ENCODE measurements at places on chromosomes 2 and 18.

GRCh38 chr2:129050101-129050500 is 731.4 kb upstream of the HS6ST1 start:
- no peak for DNase-seq

- DNase-seq, result no peak
These were observed 684.7 kb downstream of the EPHA4 start for GRCh38 chr2:220887271-220887870.

- DNase-seq, result no peak
These were observed 118.1 kb downstream of the INHBB start for GRCh38 chr2:120463996-120464395.

DNA sequence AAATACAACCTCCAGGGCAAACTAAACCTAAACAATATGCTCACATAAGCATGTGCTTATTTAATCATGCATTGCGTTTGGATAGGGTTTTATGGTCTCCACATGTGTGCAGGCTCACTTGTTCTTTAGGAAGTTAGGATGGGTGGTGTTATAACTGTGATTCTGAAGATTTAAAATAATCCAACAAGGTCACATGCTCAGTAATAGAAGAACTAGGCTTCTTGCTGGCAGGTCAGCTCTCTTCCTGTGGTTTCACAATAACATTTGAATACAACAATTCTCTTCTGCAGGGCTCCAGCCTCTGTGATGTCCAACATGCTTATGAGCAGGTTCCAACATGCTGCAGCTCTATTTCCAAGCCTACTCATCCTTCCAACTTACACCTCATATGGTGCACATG is 84.0 kb downstream of the MYL12B start:
- no peak for DNase-seq

- DNase-seq, result no peak
These were observed 173.4 kb downstream of the TNS1 start for GRCh38 chr2:217829420-217829819.

DNA sequence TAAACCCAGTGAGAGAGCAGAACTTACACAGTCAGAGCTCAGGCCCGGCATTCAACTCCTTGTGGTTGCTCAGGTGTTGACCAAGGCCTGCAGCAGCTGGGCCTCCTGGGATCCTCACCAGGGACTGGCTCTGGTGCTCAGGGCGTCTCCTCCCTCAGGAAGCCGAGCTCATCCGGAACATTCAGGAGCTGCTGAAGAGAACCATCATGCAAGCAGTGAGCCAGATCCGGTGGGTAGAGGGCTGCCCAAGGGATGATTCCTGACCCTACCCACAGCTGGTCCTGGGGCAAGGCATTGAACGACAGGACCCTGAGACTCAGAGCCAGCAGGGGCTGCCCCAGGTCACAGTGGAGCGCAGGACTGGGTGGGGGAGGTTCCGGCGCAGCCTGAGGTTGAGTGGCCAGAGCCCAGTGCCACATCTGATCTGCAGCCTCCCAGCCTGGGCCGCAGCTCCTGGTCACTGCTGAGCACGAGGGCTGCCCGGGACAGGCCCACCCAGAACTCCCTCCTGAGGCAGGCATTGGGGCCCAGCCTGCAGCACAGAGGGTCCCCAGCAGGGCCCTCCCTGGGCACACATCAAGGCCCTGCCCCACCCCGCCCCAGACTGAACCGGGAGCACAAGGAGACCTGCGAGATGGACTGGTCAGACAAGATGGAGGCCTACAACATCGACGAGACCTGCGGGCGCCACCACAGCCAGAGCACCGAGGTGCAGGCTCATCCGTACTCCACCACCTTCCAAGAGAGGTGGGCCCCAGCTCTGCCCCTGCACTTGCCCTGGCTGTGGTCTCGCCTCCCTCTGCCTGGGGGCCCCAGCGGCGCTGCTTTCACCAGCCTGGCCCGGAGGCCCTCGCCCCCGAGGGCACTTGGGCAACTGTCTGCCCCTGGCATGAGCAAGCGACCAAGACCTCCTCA is 2.4 kb downstream of the TEKT4 start:
- no peak for DNase-seq

- no peak for DNase-seq
These were observed 206.1 kb upstream of the SETBP1 start for GRCh38 chr18:44474591-44474990.

Measured in OCI-M1 (cell line).